ENCODE measurements at places on chromosomes 2 and 18.

- no peak for DNase-seq
Observed at GRCh38 chr2:145760781-145761649, 1241.1 kb upstream of the ZEB2 start.

- no peak for DNase-seq
Observed at GRCh38 chr2:202944408-202944807, 32.3 kb downstream of the CARF start.

- DNase-seq, result no peak
Observed at GRCh38 chr2:8043295-8043694, 638.6 kb upstream of the ID2 start.

DNA sequence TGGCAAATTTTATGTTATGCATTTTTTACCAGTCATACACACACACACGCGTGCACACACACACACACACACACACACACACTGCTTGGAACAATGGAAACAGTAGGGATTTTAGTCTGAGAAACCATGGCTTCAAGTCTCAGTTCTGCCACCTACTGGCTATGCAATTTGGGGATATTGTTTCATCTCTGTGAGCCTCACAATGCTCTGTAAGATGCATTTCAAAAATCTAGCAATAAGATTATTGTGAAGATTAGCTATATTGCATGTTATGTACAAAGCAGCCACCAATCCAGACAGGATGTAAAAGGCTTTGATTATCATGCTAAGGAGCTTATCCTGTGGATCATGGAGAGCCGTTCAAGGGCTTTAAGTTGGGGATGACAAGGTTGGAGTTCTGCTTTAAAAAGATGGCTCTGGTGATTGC, 401.4 kb downstream of the NBAS start:
- DNase-seq, result no peak

GRCh38 chr18:25111377-25112288, 240.3 kb downstream of the ZNF521 start:
- DNase-seq, result no peak

GRCh38 chr2:26772064-26773001, 8.2 kb downstream of the SLC35F6 start:
- DNase-seq, result no peak

- DNase-seq, result no peak
Observed at GRCh38 chr2:205629091-205629776, 53.1 kb upstream of the NRP2 start.

- no peak for DNase-seq
Observed at GRCh38 chr2:231298091-231298490, 97.4 kb upstream of the B3GNT7 start.

DNA sequence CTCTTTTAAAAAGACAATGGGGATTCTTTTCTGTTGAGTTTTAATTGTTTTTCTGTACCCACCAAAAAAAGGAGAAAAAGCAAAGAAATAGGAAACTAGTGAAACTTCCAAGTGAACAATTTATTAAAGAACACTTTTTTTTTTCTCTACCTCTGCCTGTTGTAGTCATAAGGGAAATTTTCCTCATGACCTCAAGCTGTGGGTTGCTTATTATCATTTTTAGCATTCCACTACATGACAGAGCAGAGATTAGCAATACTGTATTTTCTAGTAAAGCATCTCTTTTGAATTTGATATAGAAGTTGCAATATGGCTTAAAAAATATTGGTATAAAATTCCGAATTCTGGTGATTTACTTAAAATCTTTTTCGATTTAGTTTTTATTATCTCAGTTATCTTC, 87.9 kb upstream of the LRRTM1 start:
- DNase-seq, result no peak

DNA sequence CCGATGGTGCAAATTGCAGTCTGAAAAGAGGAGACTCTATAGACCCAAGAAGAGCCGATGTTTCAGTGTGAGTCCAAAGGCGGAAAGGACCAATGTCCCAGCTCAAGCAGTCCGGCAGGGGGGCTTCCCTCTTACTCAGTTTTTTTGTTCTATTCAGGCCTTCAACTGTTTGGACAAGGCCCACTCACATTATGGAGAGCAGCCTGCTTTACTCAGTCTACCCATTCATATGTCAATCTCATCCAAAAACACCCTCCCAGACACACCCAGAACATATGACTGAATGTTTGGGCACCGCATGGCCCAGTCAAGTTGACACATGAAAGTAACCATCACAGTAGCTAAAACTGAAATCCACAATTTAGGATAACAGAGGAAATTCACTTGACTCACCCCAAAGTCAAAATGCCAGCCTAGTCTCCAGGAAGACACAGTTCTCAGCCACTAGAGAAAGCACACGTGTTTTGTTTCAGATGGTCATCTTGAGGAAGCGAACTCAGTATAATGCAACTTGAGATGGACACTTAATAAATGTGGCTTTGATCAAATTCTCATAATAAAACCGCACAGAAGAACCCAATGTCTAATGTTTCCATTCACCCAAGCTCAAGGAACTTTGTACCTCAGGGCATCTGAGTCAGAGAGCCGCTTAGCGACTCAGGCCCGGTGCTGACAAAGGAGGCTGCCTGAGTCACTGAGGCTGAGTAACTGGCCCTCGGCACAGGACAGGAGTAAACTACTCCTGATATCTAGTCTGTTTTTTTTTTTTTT, 2.4 kb downstream of the FHL2 start:
- no peak for DNase-seq

- DNase-seq, result no peak
Observed at GRCh38 chr18:52367953-52368742, 28.2 kb downstream of the DCC start.

- DNase-seq, result no peak
Observed at GRCh38 chr2:19933351-19933981, 31.7 kb upstream of the TTC32 start.

GRCh38 chr18:62287781-62288664, 37.1 kb upstream of the TNFRSF11A start:
- DNase-seq, result no peak

GRCh38 chr18:5710676-5711075, 166.9 kb upstream of the EPB41L3 start:
- DNase-seq, result no peak

DNA sequence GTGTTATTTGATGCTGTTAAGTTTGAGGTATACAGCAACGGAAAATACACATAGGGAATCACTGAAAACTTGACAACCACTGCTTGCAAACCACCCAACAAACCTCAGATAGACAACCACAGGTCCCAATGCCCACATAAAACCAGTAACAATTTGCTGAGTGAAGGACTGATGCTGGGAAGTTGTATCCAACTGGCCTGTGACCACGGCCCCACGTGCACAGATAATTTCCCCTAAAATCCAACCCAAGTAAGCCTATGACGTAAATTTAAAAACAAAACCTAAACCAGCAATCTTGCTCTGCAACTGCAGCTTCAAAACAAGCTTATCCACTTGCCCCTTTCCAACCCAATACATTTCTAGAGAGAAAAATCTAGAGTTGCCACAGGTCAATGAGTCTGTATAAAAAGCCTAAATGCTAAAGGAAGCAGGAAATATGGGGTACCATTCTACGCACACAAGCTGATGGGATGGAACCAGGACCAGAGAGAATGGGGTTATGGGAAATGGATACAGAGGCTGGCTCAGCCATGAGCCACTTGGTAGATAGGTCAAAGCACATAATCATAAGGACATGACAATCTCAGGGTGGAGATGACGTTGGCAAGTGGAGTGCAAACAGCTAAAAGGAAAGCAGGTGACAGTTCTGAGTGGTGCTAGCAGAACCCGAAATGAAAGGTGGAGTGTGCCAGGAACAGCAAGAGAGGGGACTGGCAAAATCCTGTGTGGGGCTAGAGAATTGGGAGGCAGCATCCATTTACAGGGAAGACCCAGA, 27.8 kb upstream of the CREB1 start:
- DNase-seq, result no peak

DNA sequence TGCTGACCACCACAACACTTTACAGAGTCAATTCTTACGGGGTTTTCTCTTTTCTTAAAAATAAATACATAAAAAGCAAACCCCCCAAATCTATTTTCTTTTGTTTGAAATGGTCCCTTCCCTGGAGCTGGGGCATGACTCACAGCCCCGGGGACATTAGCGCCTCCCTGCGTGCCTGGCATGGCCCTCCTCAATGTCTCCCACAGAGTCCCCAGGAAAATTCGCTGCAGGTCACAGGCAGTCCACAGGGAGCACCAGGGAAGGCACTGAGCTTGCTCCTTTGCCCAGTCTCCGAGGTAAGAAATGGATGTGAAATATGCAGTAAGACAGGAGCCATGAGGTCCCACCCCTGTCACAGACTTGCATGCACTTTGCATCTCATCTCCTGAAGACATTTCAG, 142.5 kb downstream of the LAMA1 start:
- no peak for DNase-seq

DNA sequence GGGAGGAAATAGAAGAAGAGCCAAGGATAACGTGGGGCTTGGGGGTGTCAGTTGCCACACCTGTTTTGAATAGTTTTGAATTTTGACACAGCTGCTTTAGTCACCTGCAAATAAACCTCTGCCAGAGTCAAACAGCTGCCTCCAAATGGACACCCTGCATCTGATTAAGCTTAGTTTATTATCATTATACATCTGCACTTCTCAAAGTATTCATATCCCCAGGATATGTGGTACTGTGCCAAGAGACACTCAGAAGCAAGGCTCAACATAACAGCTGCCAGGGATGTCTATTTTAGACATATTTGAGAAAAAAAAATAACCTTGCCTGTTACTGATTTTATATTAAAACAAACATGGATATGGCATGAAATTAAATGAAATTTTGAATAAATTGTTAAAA, 122.5 kb upstream of the WDR75 start:
- no peak for DNase-seq

- DNase-seq, result no peak
Observed at GRCh38 chr2:120660771-120661459, 74.8 kb upstream of the GLI2 start.

- DNase-seq, result no peak
Observed at GRCh38 chr2:238488347-238488826, 61.7 kb downstream of the ASB1 start.

- no peak for DNase-seq
Observed at GRCh38 chr2:20514596-20515269, 67.9 kb downstream of the RHOB start.

- no peak for DNase-seq
Observed at GRCh38 chr18:11668441-11669169, 20.5 kb upstream of the GNAL start.

- no peak for DNase-seq
Observed at GRCh38 chr2:1842945-1843344, 98.6 kb upstream of the PXDN start.

GRCh38 chr2:147855977-147856376, 11.1 kb downstream of the ACVR2A start:
- no peak for DNase-seq

DNA sequence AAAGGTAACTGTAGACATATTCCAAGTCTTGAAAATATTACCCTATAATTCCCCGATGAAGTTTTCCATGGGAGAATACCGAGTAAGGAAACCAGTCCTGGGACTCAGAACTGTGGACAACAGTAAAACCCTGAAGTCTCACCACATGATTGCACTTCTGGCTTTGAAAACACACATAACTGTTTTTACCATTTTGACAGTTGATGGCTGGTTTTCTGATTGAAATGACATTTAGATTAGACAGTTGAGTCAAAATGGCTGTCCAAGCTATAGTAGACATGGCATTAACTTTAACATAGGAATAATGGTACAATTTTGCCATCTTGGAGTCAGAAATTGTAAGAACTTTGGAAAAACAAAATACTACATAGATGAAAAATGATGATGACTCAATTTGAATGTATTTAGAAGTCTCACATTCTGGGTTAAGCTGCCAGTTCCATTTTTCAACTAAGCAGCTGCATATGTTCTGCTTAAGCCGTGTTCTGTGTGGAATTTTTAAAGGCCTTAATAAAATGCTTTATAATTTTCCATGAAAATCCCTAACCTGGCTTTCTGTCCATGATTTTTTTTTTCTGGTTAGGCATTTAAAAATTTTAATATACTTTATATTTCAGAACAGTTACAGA, 38.3 kb upstream of the WIPF1 start:
- no peak for DNase-seq
